ENCODE measurements at places on chromosomes 16 and 17.

- no peak for DNase-seq
Measured at GRCh38 chr17:45146890-45147580, 1.2 kb upstream of the HEXIM1 start.

GRCh38 chr16:749010-749409, 8.2 kb upstream of the CIAO3 start:
- no peak for DNase-seq

GRCh38 chr16:5971106-5971505, 873.5 kb upstream of the EEF2KMT start:
- DNase-seq = no peak

- DNase-seq = no peak
Measured at GRCh38 chr16:75702242-75702641, 981 bp upstream of the DUXB start.

DNA sequence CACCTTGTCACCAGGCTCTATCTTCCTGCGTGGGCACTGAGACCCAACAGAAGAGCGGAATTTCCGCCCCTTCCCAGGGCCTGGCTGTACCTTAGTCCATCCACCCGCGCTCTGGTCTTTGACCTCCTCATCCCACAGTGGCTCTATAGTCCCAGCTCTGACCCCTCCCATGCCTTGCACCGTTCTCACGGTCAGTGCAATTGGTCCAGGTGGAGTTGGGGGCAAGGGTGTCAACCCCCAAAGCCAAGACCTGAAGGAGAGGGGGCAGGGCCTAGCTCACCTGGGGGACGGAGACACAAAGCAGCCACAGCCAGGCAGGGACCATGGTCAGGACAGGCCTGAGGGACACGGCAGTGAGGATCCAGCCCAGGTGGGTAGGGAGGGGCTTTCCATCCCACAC, 944 bp downstream of the CDH16 start:
- DNase-seq = no peak

GRCh38 chr16:84808826-84809225, 11.0 kb upstream of the CRISPLD2 start:
- DNase-seq = no peak

DNA sequence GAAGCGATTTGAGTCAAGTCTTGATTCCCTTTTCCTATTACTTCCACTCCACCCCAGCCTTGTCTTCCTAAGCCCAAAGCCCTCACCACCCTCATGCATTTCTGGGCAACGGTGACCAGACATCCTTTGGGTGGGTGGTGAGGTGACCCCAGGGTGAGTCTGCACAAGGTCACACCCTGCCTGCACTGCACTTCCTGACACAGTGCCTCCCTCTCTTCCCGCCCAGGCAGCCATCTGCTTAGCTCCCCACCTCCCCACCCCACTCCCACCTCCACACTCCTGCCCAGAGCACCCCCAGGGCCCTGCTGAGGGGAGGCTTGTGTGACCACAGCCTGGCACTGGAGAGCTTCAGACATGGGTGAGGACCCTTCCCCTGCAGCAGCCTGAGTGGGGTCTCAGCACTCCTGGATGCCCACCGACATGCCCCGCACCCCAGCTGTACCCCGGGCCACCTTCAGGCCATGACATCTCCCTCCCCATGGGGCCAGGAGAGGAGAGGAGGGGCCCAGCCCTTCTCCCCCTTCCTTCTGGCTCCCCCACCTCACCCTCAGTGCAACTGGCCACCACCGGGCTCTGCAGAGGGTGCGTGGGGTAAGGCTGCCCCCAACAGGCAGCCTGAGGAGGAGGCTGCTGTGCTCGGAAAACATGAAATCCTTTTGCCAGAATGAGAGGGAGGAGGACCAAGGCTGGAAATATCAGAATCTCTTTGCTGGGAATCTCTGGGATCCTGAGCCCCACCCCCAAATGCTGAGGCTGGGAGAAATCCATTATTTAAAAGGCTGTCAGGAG, 68.6 kb downstream of the CCT6B start:
- DNase-seq = no peak

- no peak for DNase-seq
Measured at GRCh38 chr17:58189436-58190146, 2.9 kb upstream of the EPX start.

DNA sequence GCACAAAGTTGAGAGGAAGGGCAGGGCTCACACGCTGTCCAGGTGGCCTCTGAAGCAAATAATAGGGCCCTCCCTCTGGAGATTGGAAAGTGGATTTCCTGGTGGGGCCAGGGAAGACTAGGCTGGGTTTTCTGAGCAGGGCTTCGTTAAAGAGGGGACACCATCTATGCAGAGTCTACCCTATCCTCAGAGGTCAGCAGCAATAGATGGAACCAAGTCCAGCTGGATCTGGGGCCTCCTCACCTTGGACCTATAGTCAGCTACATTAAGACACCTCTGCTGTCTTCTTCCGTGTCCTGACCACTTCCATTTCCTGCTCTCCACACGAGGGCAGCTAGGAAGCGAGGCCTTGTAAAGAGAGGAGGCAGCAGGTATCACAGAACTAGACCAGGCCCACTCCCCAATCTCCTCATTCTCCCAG, 14.7 kb upstream of the ST6GALNAC1 start:
- no peak for DNase-seq

DNA sequence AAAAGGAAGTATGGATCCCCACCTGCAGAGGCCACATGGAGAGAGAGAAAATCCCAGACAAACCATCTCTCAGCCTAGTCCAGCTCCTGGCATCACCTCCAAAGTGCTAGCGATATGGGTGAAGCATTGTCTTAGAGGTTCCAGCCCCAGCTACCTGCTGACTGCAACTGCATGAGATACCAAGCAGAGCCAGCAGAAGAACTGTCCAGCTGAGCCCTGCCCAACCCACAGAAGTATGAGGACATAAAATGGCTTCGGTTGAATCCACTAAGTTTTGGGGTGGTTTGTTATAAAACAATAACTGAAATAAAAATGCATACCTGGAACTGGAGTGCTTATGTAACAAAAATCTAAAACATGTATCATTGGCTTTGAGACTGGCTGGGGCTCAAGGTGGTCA, 20.4 kb upstream of the SLFN5 start:
- DNase-seq = no peak

DNA sequence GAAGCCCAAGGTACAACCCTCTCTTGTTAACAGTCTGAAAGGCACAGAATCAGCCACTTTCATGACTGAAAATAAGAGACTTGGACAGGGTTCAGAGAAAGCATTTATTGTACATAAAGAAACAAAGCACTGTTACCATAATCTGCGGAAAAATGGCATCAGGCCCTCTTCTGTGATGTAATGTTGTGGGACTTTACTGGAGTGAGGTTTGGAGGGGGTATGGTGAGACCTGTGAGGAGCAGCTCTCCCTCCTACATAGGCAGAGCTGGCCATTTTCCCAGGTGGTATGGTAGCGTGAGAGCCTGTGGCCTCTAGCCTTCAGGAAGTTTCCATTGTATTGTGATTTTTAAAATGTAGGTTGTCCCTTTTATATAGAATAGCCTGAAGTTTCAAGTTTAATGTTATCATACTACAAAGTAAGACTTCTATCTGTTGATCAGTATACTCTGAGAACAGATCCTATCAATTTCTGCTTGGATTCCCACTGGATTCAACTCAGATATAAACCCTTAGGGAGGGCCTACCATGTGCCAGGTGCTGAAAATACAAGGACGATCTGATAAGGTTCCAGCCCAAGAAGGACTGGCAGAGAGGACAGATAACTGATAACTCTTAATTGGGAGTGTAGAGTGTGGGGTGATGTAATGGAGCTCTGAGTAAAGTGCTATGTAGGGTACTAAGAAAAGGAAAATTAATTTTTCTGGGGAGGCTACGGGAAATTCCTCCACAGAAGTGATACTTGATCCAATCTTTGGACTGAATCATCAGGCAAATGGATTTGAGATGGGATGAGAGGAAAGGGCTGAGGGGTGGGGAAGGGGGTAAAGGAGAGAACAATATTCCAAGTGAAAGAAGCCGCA, 4.1 kb upstream of the YPEL2 start:
- DNase-seq = no peak

DNA sequence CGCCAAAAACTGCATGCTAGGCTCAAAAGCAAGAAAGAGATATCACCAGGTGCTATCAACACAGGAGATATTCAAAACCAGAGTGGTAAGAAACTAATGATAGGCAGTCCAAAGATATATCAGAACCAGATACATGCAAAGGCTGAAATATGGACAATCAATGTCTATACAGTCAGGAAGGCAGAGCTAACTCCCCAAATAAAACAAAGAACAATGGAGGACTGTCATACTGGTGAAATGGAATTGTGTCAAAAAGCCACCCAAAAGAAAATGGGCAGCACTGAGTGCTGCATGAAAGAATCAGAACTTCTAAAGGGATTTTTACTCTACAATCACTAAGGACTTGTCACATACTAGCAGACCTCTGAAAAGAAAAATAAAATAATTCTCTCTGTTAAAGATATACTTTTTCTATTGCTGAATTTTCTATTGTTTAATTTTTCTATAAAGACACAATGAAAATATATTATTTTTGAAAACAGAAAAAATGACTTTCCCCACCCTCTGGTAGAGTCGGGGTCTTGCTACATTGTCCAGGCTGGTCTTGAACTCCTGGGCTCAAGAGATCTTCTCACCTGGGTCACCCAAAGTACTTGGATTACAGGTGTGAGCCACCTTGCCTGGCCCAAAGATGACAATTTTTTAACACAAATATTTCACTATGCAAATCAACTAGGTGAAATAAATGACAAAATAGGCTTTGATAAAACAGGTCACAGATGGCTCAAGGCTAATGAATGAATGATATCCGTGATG, 98.2 kb downstream of the USP32 start:
- no peak for DNase-seq

DNA sequence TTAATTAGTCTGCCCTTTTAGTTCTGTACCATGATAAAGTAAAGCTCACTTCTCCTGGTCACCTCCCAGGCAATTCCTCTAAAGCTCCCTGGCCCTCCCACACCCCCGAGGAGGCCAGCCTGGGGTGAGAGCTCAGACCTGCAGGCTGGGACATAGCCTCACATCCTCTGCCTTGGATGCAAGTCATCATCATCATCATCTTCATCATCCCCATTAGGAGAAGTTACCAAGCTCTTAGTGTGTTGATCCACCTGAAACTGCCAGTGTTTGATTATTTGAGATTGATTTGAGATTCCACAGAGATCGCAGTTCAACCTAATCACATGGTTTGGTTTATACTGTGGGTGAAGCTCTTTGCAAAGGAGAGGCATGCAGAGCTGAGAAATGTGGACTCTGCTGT, 197.5 kb downstream of the CYLD start:
- DNase-seq = no peak

Data from memory B cell (primary cell).